ENCODE measurements at places on chromosomes 12 and 14.
A peak's percentile ranks its signal among the peaks of the same experiment; 100 is the strongest.

- DNase-seq: no peak
These were observed 265.0 kb downstream of the DUSP6 start for GRCh38 chr12:89087149-89087825.

GRCh38 chr14:91089958-91090535, 23.8 kb upstream of the DGLUCY start:
- no peak for DNase-seq

DNA sequence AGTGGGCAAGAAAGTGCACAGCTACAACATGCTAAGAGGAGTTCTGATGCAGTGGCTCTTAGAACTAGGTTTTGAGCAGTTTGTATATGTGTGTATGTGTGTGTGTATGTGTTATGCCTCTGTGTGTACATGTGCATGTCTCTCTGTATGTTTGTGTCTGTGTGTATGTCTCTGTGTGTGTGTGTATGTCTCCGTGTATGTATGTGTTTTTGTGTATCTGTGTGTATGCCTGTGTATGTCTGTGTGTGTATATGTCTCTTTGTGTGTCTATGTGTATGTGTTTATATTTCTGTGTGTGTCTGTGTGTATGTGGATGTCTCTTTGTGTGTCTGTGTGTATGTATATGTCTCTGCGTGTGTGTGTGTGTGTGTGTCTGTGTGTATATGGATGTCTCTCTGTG, 139.6 kb downstream of the C12orf75 start:
- no peak for DNase-seq

DNA sequence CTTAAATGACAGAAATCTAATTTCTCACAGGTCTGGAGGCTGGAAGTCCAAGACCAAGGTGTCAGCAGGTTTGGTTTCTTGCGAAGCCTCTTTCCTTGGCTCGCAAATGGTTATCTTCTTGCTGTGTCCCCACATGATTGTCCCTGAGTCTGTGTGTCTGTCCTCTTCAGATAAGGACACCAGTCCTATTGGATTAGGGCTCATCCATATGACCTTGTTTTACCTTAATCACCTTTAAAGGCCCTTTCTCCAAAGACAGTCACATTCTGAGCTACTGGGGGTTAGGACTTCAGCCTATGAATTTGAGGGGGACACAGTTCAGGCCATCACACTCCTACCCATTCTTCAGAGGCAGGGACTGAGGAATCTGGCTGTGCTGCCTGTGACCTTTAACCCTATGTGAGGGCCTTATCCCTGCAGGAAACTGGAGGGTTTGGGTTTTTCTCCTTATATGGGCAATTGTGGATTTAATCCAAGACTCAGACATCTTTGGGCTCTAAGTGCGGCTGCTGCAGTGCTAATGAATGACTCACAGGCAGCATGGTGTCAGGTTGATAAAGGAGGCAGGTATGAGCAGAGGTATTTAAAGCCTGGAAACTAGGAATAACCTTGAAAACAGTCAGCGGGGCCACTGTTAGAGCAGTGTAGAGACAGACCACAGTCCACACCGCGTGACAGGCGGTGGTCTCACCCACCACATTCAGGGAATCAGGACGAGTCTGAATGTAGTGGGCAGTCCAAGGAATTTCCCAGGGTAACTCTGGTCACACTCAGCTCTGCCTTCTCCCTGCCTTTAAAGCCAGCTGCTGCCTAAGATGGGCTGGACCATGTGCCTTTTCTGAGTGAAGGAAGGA, 10.2 kb downstream of the TPCN1 start:
- no peak for DNase-seq

DNA sequence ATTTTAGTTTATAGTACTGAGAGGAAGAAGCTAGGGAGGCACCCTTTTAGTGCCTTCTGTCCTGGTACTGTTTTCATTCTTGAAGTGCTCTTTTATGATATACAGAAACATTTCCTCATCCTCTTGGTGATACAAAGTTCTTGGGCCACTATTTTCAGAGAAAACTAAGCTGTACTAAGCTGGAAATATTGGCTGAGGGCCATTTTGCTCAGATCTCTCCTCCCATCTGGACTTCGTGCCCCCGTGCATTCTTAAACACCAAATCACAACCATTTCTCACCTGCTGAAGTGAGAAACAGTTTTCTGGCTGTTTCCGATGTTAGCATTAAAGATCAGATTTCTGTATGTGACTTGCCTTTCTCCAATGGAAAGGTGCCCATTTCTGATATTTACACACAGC, 158.9 kb downstream of the FBXL14 start:
- DNase-seq: peak; percentile 34

DNA sequence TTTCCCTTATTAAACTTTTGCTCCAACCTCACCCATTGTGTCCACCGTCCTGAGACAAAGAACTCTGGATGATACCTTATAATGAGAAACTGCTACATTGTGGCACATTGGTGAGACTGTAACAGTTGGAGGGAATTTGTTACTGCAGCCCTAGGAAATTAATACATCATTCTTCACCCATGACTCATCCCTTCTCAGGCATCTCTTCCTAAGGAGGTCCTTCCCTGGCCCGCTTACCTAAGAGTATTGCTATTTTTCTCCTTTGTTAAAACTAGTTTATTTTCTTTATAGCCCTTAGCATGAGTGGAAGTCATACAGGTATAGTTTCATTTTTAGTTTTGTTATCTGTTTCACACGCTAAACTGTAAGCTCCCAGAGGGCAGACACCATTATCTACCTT, 87.1 kb downstream of the TMEM260 start:
- DNase-seq: peak; percentile 12

DNA sequence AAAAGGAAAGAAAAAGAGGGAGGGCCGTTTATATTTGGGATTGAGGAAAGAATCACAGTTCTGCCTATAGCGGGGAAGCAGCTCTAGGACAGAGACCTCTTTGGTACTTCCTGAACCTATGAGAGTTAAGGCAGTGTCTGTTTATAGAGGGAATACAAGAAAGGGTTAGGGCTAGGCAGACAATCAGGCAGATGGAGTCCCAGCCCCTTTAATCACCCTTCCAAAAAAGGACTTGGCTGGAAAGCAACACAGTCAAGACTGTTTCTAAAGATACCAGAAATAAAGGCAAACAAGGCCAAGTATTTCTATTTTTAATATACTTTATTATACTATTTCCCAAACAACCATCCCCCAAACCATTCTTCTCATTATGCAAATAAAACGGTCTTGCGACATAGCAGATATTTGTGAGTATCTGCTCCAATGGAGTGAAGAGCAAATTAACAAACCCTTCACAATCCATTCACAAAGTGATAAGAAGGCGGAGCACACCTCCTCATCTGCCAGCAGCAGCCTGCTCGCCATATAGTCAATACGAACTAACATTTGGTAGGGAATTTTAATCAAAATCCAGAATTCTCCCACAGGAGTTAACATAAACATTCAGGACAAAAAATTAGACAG, 697 bp upstream of the GRIP1 start:
- no peak for DNase-seq

- no peak for DNase-seq
These were observed 9.7 kb upstream of the MAGOHB start for GRCh38 chr12:10623131-10623530.

DNA sequence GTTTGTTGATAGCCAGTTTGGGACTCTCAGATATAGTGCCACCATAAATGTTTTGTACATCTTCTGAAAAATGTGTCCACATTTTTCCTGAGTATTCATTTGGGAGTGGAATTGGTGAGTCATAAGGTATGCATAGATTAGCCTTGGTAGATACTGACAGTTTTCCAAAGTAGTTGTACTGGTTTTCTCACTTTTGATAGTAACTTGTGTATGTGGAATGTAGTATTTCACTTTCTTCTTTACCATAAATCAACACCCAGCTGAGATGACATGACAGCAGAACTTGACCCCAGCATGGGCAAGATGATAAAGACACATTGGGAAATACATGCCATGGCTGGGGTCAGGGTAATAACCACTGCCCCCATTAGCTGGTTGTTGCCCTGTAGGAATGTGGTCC, 5.4 kb downstream of the FBXW8 start:
- DNase-seq: peak; percentile 41

GRCh38 chr12:10863512-10864218, 14.4 kb upstream of the PRR4 start:
- no peak for DNase-seq

GRCh38 chr12:87518481-87518880, 510.7 kb downstream of the C12orf50 start:
- DNase-seq: no peak

DNA sequence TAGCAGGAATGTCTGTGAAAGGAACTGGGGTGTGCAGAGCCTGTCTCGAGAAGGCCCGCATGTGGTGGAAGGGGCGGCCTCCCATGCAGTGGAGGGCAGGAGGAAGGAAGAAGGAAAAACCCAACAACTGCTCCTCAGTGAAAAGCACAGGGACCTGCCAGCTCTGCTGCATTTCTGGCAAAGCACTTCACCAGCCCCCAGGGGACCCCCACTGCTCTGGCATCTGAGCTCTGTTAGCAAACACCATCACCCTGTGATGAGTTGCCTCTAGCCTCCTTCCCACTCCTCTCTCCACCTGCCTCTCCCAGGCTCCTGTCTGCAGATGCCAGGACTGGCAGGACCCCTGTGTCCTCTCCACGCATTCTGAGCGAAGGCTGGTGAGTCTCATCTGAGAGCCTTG, 69.0 kb upstream of the DDX11 start:
- DNase-seq: no peak

- DNase-seq: no peak
These were observed 134.9 kb downstream of the SLC5A8 start for GRCh38 chr12:101074940-101075680.
